Stimulated activated CD8-positive, alpha-beta memory T cell treated with anti-CD3 and anti-CD28 coated beads, Interleukin-15, amount 100 ng/mL, for 4 hours (primary cell): ENCODE measurements at places on chromosomes 12 and 14.

DNA sequence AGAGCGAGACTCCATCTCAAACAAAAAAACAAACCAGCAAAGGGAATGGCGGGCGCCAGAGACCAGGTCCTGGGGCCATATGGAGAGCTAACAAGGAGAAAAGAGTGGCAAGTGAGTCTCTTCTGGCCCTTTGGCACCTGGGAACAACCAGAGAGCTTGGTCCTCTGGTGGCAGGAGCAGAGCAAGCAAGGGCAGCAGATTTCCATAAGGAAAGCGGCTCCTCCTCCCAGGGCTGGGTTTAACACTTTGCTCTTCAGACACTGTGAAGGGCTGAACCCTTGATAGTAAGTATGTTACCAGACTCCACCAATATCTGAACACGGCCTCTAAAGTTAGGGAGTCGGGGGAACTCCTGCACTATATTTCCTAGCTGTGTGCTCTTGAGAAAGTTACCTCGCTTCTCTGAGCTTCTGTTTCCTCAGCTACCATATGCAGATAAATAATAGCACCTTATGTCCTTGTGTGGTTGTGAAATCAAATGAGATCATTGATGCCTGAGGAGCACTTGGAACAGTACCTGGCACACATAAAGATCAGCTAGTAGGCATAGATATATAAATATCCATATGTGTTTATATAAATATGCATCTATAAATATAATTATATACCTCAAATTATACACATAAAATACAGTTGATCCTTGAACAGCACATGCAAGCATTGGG, 33.4 kb upstream of the PLEKHG6 start:
- no peak for DNase-seq

DNA sequence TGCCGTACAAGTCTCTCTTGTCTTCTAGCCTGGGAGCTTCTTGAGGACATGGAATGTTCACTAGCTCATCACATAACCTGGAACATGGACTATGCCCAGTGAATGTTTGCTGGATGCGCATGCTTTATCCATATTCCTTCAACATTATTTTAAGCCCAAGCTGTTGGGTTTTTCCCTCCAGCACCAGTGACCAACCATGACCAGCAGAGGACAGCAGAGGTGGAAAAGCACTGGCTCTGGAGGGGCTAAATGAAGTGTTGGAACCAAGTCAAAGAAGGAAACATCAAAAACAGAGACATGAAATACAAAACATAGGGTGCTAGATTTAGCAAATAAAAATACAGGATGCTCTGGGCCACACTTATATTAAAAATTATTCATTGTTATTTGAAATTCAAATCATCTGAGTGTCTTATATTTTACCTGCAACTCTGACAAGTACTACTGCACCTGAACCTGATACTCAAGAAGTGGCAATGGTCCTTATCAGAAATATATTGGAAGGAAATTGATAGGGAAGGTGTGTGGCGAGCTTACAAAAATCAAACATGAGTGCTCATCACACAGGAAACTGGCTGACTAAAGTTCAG, 23.1 kb upstream of the HELB start:
- DNase-seq, result no peak

DNA sequence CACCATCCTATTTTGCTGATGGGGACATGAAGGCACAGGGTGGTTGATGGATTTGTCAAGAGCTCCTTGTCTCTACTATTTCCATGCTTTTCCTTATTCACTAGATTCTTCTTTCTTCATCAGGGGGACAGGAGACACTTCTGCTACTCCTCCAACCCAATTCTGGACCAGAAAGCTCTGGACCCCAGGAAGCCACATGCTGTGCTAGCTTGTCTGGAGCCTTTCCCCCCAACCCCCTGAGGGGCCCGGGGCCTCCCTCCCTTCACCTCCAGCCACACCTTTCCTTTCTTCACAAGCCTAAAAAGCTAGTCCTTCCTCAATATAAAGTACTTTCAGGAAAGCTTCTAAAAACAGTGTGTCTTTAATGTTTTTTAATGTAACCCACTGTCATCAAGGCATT, 75.1 kb upstream of the CAPRIN2 start:
- no peak for DNase-seq

DNA sequence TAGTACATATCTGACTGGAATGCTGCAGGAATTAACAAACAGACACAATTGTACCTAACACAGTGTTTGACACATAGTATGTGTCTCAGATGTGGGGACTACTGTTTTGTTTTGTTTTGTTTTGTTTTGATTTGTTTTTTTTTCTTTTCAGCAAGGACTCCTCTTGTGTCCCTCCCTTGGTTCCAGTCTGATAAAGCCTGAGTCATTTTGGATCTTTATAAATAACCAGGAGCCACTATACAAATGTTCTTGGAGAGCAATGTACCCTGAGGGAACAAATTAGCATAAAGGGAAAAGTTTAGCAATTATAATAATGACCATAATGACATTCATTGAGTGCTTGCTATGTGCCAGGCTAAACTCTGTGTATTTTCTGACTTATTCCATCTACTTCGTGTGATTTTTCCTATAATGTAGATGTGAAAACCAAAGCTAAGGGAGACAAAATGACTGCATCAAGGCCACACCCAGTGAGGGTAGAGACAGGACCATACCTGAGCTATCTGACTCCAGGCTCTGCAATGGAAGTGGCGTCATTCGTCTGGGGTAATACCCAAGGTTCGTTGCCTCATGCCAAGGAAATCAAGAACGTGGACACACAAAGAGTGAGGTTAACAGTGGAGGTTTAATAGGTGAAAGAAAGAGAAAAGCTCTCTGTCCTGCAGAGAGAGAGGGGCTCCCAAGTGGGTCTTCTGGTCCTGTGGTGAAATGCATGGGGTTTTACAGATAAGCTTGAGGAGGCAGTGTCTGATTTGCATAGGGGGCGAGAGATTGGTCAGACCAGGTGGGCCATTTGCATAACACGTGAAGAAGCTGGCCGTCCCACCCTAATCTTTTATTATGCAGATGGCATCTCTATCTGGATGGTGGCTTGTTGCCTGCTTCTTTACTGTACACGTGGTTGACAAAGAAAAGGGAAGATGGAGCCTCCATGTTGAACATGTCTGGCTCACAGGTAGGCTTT, 285.5 kb upstream of the SFSWAP start:
- no peak for DNase-seq

DNA sequence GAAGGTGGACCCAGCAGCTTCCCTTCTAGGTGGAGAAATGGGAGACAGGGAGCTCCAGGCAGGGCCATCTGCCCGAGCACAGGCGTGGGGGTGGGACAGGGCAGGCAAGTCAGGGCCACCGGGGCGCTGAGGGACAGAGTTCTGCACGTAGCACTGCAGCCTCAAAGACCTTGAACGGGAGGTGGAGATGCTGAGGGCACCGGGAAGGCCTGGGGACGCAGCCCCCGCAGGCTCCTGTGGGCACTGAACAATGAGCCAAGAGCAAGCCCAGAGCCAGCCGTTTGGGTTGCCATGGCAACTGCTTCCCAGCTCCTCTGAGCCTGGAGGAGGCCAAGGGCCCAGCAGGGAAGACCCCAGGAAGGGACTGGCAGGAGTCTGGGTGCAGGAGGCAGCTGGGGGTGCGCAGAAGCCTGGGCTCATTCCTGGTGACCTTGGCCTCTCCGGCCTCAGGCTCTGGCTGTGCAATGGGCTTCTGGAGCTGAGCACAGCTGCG, 3.4 kb downstream of the LBHD2 start:
- DNase-seq, result no peak

GRCh38 chr12:110537605-110538409, 35.7 kb downstream of the RAD9B start:
- DNase-seq, result no peak

GRCh38 chr12:106070611-106071010, 68.1 kb downstream of the NUAK1 start:
- DNase-seq, result no peak

- DNase-seq, result no peak
Measured at GRCh38 chr12:1220127-1221092, 229.4 kb downstream of the ERC1 start.

DNA sequence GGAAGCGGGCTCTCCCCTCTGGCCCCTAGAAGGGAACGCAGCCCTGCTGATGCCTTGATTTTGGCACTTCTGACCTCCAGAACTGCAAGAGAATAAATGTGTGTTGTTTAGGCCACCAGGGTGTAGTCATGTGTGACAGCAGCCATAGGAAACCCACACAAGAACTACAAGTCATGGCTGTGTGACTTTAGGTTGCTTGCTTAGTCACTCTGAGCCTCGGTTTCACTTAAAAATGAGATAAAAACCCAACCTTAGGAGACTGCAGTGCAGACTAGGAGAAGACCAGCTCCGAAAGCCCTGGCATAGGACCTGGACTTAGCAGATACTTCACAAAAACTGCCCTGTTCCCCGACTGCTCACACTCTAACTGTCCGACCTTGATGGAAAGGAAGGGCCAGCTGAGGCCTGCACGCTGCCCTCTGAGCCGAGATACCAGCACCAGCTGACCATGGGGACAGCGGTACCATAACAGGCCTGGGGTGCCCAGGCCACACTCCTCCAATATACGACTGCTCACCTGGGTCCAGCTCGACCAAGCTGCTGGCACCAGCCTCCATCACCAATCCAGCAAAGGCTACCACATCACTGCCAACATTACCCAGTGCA, 53.5 kb downstream of the CCDC85C start:
- no peak for DNase-seq

DNA sequence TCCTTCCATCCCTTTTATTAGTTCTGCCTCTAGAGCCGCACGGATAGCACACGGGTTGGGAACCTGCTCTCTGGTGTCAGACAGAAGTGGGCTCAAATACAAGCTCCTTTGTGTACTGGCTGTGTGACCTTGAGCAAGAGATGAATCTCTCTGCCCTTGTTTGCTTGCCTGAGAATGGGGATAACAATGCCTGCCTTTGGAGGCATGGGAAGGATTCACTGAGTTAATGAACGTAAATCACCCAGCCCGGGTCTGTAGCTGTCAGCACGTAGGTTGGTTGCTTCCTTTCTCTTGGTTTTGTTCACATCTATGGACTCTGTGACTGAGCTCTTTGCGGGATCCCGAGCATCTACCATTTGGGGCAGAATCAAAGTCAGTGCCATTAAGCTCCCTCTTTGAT, 79.3 kb upstream of the NRXN3 start:
- no peak for DNase-seq

- no peak for DNase-seq
Measured at GRCh38 chr12:89051065-89051677, 301.1 kb downstream of the DUSP6 start.

DNA sequence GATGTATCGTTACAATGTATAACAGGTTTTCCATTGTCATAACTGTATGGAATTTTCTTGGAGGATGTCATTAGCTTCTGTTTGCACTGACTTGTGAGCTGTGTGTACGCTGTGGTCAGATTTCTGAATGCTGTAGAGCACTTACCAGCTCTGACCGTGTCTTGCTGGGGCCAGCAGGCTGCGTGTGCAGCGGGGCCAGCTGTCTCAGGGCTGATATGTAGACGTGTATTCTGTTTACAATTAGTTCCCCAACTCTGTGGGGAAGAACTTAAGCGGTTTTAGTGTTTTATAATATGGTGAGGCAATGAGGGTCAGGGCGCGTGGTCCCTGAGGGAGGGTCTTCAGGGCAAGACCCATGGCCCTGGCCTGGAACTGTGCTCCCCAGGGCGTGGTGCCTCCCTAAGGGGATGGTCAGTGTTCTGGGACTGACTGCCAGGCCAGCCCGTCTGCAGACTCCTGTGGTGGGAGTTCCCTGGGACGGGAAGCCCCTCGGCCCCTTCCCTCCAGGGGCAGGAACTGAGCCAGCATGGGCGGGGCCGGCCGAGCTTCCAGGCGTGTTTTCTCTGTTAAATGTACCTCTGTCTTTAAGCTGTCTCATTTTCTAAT, 18.7 kb downstream of the XRCC3 start:
- no peak for DNase-seq

- no peak for DNase-seq
Measured at GRCh38 chr14:23071921-23072539, 14.7 kb upstream of the CDH24 start.

GRCh38 chr12:79549531-79550271, 141.1 kb downstream of the PAWR start:
- no peak for DNase-seq
